ENCODE measurements at places on chromosomes 3 and 15. TPM values are rescaled to one million over a fixed set of nuclear protein-coding genes. Genes with fewer than 3 reads are reported as not detected.

DNA sequence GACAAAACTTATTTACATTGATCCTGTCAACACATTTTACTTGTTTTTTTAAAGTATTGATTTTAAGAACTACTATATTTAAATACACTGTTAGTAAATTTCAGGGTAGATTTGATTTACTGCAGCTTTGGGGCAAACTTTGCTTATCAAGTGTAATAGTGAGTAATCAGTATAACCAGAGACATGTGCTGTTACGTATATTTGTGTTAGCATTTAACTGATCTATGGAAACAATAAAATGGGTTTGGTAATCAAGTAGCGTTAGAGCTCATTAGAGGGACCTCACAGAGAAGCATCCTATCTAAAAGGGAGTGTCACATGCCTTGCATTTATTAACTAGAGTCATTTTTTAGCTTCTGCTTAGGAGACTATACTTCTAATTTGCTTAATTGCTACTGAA lies 131.5 kb upstream of the ALCAM start:
- no peak for DNase-seq

DNA sequence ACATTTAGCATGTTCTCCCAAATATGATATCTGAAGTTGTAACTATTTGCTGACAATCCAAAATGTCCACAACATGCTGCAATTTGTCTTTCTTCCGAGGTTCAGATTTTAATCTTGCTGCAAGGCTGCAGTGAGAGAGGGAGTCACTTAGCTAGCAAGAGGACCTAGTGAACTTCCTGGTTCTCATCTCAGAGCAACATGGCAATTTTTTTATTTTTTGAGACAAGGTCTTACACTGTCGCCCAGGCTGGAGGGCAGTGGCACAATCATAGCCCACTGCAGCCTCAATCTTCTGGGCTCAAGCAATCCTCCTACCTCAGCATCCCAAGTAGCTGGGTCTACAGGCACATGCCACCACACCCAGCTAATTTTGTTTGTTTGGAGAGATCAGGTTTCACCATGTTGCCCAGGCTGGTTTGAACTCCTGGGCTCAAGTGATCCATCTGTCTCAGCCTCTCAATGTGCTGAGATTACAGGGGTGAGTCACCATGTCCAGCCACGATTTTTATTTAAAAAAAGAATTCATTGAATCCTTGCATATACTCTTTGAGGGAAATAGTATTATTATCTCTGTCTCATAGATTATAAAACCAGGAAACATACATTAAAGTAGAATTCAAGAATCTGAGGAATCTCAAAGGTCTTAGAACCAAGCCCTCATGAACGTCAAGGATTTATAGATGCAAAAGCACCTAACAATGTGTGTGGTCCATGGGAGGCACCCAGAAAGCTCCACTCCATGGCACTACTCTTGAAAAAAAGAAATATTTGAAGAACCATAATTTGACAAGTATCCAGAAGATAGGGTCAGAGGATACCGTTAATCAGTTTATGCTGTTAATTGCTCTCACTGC lies 9.1 kb downstream of the HDC start:
- DNase-seq = no peak

C3orf85 gene
- polyA plus RNA-seq = not detected

GRCh38 chr3:184016811-184017671 lies 643 bp downstream of the ABCC5 start:
- DNase-seq = no peak

DNA sequence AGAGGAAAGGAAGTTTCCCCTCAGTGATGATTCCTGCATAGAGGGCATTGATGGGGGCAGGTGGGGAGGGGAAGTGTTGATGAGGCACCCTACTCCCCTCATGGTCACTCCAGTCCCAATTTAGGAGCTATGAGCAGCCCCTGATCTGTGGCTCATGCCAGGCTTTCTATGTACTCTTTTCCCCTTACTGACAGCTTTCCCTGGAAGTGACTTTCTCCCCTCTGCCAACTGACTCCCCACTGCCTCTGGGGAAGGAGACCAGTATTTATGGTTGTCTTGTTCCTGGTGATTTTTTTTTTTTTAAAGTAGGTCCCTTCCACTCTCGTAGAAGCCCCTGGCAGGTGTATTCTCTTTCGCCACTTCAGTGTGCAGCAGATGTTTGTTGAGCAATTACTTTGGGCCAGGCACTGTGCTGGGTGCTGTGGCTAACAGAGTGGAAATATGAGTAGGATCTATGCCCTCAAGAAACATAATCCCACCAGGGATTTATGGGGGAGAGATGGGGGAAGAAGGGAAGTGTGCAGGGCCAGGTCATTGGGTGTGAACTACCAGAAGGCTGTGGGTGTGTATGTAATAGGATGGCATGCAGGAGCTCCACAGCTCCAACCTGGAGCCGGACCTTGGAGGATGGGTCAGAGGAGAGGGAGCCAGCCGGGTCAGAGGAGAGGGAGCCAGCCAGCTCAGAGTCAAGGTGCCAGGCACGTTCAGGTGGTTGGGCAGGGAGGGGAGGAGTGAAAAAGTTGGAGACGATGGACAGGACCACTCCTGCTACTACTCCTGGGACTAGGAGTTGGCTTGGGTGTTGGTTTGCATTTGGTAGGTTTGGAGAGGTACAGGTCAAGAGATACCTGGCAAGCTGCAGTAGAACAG lies 3.5 kb downstream of the SMAD6 start:
- DNase-seq = no peak
